Neuronal stem cell (in vitro differentiated cells): ENCODE measurements at places on chromosomes 7 and 10.

DNA sequence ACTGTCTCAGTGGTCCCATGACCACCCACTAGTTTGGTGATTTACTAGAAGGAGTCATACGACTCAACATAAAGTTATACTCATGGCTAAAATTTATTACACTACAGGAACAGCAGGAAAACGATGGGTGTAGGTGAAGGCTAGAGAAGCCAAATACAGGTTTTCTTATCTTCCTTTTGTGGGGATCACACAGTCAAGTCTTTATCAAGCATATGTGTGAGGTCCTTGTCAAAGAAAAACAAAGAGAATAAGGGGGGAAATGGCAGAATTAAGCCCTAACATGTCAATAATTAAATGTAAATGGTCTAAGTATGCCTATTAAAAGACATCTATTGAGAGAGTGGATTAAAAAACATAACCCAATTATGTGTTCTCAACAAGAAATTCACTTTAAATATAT, 47.8 kb upstream of the UBN2 start:
- no peak for DNase-seq

DNA sequence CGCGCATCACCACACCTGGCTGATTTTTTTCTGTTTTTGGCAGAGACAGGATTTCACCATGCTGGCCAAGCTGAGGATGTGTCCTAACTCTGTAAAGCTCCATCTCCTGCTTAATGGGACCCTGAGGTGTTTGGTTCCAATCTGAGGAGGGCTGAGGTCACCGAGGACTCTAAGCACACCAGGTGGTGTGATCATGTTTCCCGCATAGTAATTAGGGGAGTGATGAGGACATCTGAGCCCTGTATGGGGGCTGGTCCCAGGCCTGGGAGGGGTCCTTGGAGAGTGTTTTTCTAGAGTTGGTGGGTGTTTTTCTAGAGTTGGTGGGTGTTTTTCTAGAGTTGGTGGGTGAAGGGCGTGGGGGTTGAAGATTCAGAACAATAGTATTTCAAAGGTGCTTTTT, 3.0 kb upstream of the ABHD11 start:
- DNase-seq: no peak

DNA sequence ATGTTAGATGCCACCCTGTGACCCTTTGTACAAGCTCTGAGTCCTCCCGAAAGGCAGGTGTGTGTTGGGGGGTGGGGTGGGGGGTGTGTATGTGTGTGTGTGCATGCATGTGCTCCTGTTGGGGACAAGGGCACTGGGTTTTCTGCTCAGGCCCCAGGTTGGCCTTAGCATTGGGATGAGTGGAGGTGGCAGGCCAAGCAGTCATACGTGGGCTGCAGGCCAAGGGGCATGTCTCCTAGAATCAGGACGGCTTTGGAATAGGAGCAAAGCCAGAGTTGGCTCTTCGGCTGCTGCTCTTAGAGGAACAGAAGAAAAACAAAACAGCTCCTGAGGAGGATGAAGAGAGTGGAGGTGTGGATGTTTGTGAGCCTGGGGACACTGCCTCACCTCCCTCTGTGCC, 26.0 kb downstream of the HSPA12A start:
- no peak for DNase-seq

DNA sequence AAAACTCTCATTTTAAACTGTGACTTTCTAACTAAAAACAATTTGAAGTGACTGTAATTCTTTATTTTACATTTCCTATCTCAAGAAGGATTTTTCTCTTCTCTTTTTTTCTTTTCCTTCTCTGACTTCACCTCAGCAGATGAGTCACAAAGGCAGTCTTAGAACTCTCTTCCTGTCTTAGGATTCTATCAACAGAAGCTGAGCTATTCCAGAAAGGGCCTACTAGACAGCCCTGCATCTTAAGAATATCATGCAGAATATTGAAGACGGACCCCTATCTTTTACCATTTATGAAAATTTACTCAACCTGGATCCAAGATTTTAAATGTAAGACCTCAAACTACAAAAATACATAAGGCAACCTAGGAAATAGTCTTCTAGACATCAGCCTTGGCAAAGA, 365.7 kb upstream of the SEMA3C start:
- DNase-seq: no peak

GRCh38 chr7:6277476-6277875, 5.1 kb upstream of the CYTH3 start:
- no peak for DNase-seq
